ENCODE measurements at places on chromosomes 3 and 15.

DNA sequence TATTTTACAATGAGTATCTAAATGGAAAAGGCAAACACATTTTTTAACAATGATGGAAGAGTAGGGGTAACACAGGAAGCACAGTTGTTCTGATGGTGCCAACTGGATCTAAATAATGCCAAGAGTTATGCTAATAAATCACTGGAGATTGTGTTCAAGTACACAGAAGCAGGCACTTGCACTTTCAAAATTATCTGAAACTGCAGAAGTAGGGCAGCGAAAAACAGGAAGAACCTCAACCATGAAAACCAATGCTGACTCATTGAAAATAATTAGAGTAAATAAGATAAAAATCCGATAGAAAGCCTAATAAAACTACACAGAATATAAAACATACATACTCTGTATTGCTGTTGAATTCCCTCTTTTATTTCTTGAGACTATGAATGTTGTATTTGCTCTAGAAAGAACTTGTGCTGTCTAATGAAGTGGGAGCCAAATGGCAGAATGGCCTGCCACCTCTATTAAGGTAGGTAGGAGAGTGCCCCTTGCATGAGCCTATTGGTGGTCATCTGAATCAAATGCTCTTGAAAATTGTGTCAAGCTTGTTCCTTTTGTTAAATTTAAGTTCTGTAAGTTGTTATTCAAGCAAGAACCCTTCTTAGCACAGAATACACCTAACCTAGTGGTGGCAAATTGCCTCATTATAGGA, 93.7 kb downstream of the ABI3BP start:
- DNase-seq = no peak

DNA sequence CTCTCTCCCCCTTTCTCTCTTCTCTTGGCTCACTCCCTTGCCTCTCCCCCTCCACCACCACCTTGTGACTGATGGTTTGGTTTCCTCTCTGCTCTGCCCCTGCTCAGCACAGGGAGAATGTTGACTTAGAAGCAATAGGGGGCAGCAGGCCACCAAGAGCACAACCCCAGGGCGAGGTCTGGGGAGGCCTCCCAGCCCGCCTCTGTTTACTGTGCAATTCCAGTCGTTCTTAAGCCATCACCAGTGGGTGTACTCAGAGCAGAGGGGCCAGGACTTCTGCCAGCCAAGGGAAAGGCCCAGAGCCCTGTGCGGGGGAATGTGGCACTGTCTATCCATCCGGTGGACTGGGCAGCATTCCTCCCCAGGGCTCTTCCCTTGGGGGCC, 5.7 kb upstream of the APEH start:
- DNase-seq = no peak

DNA sequence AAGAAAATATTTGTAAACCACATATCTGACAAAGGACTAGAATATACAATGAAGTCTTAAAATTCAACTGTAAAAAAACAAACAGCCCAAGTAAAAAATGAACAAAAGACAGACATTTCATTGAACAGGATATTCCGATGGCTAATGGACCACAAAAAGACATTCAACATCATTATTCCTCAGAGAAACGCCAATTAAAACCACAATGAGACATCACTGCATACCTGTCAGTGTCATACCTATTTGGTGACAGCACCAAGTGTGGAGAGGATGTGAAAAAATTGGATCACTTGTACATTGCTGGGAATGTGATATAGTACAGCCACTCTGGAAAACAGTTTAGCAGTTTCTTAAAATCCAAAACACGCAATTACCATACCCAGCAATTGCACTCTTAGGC, 29.9 kb upstream of the TJP1 start:
- DNase-seq = no peak

GRCh38 chr15:58521293-58521991, 89.7 kb downstream of the LIPC start:
- peak; percentile 84 for DNase-seq

DNA sequence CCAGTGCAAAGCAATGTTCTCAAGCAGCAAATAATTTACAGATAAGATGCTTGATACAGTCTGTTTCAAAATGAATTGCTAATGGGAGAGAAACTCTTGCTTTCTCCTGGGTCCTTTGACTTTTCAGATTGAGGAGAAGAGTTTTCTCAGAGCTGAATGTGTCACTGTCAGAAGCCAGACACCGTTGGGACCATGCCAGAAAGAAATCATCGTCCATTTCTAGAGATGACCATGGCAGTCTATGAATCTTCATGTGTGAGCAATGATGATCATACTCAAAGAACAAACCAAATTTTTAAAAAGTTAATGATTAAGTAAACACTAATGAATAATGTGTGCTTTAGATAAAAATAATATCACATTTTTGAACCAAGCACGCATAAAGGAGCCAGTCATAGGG, 77.6 kb downstream of the ZNF385D start:
- no peak for DNase-seq

DNA sequence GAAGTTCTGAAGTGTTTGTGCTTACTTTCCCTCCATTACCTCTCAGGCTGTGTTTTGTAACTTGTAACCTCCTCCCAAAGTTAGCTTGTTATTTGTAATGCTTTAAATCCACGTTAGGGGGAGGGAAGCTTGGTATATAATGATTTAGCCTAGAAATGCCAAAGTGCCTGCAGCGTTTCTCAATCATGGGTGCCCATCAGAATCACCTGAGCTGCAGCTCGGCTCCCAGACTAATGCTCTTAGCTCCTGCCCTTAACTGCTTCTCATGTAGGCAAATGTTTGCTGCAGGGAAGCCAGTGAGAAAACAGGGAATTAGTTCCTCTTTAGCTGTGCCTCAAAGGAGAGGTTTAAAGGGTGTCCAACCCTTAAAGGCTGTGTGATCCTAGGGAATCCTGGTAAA, 219.2 kb upstream of the NAALADL2 start:
- DNase-seq = no peak

- no peak for DNase-seq
These were observed 57.2 kb upstream of the USP3 start for GRCh38 chr15:63447017-63447676.

All from Daoy (cell line).